ENCODE measurements at places on chromosomes 3 and 15.

DNA sequence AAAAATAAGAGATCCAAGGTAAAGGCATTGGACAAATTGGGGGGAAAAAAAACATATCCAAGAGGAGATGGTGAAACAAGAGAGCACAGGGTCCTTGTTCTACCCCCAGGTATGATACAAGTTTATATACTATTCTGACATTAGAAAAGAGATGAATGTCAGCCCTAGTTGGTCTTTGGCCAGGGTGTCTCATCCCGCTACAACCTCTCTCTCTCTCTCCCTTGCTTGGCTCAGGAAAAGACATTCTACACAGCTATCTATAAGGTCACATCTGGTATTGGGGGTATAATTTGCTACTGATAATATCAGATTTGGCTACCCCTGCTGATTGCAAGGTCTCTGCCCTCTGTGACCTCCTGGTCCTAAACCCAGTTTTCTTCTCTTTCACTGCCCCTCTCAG lies 117.2 kb downstream of the GOLIM4 start:
- DNase-seq: no peak

GRCh38 chr15:75215107-75216004 lies 13.7 kb downstream of the C15orf39 start:
- DNase-seq: no peak

GRCh38 chr3:43497905-43498365 lies 123.9 kb downstream of the ANO10 start:
- no peak for DNase-seq

DNA sequence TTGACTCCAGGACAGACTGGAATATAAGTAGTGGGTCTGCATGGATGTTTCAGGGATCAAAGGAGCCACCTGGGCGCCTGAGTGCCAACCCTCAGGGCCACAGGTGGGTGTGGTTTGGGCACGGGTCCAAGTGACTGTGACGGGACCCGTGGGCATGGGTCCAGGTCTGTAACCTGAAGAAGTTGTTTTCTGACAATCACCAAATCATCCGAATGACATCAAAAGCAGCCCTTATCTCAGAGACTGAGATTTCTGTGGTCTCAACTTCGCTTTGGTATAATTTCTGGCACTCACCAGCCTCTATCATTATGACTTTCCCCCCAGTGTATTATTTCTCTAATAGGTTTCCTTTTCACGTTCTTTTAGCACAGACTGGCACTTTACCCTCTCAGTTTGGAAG lies 24.4 kb downstream of the RLBP1 start:
- no peak for DNase-seq

GRCh38 chr3:149004622-149005021 lies 13.3 kb downstream of the GYG1 start:
- no peak for DNase-seq

- no peak for DNase-seq
Observed at GRCh38 chr3:12670365-12671119, 6.6 kb upstream of the RAF1 start.

GRCh38 chr3:168865022-168865551 lies 769.4 kb upstream of the GOLIM4 start:
- no peak for DNase-seq

GRCh38 chr15:86743283-86743903 lies 663.7 kb downstream of the AGBL1 start:
- peak; percentile 34 for DNase-seq

DNA sequence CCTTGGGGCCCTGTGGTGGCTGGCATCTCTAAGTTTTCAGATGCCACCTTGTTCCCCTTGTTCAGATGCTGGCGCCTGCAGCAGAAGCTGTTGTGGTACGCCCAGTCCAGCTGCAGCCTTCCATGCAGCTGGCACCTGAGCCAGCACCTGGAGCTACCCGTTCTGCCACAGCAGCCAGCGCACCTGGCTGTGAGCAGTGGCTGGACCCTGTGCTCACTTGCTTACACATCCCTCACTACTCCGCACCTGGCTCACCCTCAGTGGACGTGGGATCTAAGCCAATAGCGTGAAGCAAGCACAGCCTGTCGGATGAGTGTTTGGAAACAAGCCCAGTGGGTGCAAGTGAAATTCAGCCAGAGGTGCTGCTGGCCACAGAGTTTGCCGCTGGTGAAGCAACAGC lies 607.5 kb upstream of the BCHE start:
- no peak for DNase-seq

GRCh38 chr3:195908694-195909581 lies 587 bp upstream of the TNK2 start:
- DNase-seq: no peak

GRCh38 chr3:182490596-182491491 lies 302.5 kb upstream of the ATP11B start:
- DNase-seq: no peak
